ENCODE measurements at places on chromosomes 2 and 18. TPM values are rescaled to one million over a fixed set of nuclear protein-coding genes. Genes with fewer than 3 reads are reported as not detected.
A peak's percentile ranks its signal among the peaks of the same experiment; 100 is the strongest.

Gene METTL5
- 55.7 TPM for total RNA-seq

Gene ZNF397
- 27.6 TPM for total RNA-seq

Gene SP9
- total RNA-seq: 1.9 TPM

Gene COLEC12
- 2.0 TPM for total RNA-seq

Gene IL18R1
- not detected for total RNA-seq

Gene LINC00305
- not detected for total RNA-seq

Gene GNAL
- total RNA-seq: 20.4 TPM

Gene TCF23
- total RNA-seq: not detected

Gene IL36B
- not detected for total RNA-seq

Gene GPR148
- not detected for total RNA-seq

Gene RBBP8
- total RNA-seq: 53.7 TPM

- no peaks in the 10 kb centered on the region for H3K27me3 ChIP-seq
- no peak overlapping the region for H3K4me3 ChIP-seq
- peaks cover 53% of the 10 kb centered on the region for H3K4me1 ChIP-seq
- H3K36me3 ChIP-seq: peaks cover 5% of the 10 kb centered on the region
These were observed 414.8 kb upstream of the ID2 start for GRCh38 chr2:8267048-8267447.

- H3K27ac ChIP-seq: no peak overlapping the region
- DNase-seq: no peak
- peaks cover 12% of the 10 kb centered on the region for H3K4me1 ChIP-seq
- no peak overlapping the region for H3K4me3 ChIP-seq
These were observed 66.0 kb downstream of the STEAP3 start for GRCh38 chr2:119289642-119290041.

DNA sequence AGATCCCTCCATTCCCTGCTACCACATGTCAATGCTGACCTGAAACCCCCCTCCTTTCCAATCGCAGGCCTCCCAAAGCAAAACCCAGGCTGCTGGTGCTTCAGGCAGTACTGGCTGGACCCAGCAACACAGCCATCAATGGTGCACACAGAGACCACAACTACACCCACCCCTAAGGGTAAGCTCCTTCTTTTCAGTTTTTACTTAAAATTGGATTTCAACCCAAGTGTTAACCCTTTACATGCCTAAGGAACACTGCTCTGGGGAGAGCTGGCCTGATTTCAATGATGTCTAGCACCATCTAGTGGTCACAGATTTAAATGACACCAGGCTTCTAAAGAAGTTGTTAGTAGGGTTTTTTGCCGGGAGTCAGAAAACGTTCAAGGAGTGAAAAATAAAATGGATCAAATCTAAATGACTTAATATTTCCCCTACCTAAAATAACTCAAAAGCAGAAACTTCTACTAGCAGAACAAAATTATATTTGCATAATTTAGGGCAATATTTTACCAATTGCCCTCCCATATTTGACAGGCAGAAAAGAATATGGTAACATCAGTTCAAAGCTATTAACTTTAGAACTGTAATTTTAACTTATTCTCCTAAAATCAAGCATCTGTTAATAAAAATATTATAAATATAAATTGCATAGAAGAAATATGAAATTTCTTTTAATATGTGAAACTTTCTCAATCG, 24.6 kb downstream of the FECH start:
- H3K27ac ChIP-seq: peak overlapping the region; percentile 39
- H3K4me1 ChIP-seq: peaks cover 7% of the 10 kb centered on the region
- H3K27me3 ChIP-seq: no peaks in the 10 kb centered on the region
- no peak overlapping the region for H3K4me3 ChIP-seq

DNA sequence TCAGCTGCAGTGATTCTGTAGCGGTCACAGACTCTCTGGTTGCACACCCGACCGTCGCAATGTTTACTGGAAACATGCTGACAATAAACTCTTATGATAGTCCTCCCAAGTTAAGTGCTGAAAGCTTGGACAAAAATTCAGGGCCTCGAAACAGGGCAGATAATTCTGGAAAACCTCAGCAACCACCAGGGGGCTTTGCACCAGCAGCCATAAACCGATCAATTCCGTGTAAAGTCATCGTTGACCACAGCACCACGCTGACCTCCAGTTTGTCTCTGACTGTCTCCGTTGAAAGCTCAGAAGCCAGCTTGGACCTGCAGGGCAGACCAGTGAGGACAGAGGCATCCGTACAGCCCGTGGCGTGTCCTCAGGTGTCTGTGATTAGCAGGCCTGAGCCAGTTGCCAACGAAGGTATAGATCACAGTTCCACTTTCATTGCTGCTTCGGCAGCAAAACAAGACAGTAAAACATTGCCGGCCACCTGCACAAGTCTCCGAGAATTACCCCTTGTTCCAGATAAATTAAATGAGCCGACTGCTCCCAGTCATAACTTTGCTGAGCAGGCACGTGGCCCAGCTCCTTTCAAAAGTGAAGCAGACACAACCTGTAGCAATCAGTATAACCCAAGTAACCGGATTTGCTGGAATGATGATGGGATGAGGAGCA, 166.1 kb downstream of the ASXL3 start:
- no peaks in the 10 kb centered on the region for H3K27me3 ChIP-seq
- DNase-seq: no peak
- peaks cover 20% of the 10 kb centered on the region for H3K36me3 ChIP-seq
- peaks cover 24% of the 10 kb centered on the region for H3K4me1 ChIP-seq
- H3K4me3 ChIP-seq: no peak overlapping the region

- no peaks in the 10 kb centered on the region for H3K36me3 ChIP-seq
- H3K27me3 ChIP-seq: no peaks in the 10 kb centered on the region
- peak; percentile 49 for DNase-seq
These were observed 749 bp downstream of the STK25 start for GRCh38 chr2:241507430-241508239.

DNA sequence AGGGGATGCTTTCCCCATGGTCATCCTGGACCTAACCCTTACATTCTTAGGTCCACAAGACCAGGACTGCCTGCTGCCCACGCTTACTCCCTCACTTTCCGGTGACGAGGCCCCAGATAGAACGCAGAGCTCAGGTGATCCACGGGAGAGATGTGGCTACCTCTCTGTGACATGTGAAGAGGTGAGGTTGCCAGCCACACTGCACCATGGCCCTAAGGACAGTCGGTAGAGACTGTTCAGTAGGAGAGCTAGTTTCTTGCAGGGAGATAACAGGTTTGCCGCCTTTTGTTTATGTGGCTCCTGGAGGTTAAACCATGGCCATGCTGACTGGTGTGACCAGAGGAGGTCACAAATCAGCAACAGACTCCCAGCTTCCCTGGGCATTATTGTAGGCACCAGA, 71.4 kb downstream of the WDSUB1 start:
- no peak overlapping the region for H3K4me3 ChIP-seq
- H3K4me1 ChIP-seq: peaks cover 25% of the 10 kb centered on the region
- H3K27me3 ChIP-seq: no peaks in the 10 kb centered on the region
- peaks cover 23% of the 10 kb centered on the region for H3K36me3 ChIP-seq
- no peak for DNase-seq
- no peak overlapping the region for H3K27ac ChIP-seq

- no peaks in the 10 kb centered on the region for H3K4me1 ChIP-seq
- peaks cover 7% of the 10 kb centered on the region for H3K36me3 ChIP-seq
- DNase-seq: no peak
- H3K27ac ChIP-seq: no peak overlapping the region
These were observed 1.3 kb downstream of the HOXD10 start for GRCh38 chr2:176117823-176118371.

DNA sequence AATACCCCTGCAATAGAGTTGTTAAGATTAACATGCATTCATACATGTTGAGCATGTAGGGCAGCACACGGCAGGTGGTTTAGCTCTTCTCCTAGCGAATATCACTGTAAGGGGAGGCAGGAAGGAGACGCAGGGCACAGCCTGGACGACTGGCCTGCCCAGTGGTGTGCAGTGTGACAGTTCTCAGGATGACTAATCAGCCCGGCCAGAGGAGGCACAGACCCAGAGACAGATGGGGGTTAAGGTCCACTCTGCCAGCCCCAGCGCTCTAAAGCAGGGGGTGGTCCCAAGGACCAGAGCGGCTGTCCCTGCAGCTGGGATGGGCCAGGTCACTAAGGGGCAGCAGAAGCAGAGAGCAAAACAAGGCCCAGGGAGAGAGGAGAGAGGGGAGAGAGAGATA, 63.7 kb downstream of the RNF152 start:
- no peak overlapping the region for H3K4me3 ChIP-seq
- H3K27me3 ChIP-seq: no peaks in the 10 kb centered on the region
- H3K36me3 ChIP-seq: no peaks in the 10 kb centered on the region
- no peak for DNase-seq
- peaks cover 5% of the 10 kb centered on the region for H3K4me1 ChIP-seq

GRCh38 chr2:224532931-224533330, 52.2 kb downstream of the CUL3 start:
- H3K27ac ChIP-seq: peak overlapping the region; percentile 31
- peaks cover 24% of the 10 kb centered on the region for H3K4me1 ChIP-seq
- peaks cover 13% of the 10 kb centered on the region for H3K36me3 ChIP-seq
- DNase-seq: no peak

- no peaks in the 10 kb centered on the region for H3K27me3 ChIP-seq
- peaks cover 22% of the 10 kb centered on the region for H3K4me1 ChIP-seq
- DNase-seq: no peak
These were observed 335 bp downstream of the TRAK2 start for GRCh38 chr2:201450954-201451291.

GRCh38 chr2:106030287-106031268, 163.5 kb downstream of the UXS1 start:
- no peak for DNase-seq
- no peak overlapping the region for H3K27ac ChIP-seq
- no peaks in the 10 kb centered on the region for H3K36me3 ChIP-seq
- peaks cover 6% of the 10 kb centered on the region for H3K4me1 ChIP-seq

DNA sequence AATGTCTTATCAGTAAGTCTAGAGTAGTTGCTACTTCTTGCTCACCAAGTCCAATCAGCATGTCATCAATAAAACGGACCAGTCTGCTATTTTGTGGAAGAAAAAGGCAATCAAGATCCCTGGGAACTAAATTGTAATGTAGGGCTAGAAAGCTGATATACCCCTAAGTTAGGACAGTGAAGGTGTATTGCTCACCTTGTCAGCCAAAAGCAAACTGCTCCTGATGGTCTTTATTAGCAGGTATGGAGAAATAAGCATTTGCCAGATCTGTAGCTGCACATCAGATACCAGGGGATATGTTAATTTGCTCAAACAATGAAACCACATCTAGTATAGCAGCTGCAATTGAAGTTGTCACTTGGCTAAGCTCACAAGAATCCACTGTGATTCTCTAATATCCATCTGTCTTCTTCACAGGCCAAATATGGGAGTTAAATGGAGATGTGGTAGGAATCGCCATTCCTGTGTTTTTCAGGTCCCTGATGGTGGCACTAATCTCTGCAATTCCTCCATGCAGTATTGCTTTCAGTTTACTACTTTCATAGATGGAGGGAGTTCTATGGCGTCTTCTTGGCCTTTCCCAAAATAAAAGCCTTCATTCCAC, 75.0 kb downstream of the TMEM237 start:
- H3K4me1 ChIP-seq: no peaks in the 10 kb centered on the region
- DNase-seq: no peak
- no peak overlapping the region for H3K4me3 ChIP-seq
- no peak overlapping the region for H3K27ac ChIP-seq

DNA sequence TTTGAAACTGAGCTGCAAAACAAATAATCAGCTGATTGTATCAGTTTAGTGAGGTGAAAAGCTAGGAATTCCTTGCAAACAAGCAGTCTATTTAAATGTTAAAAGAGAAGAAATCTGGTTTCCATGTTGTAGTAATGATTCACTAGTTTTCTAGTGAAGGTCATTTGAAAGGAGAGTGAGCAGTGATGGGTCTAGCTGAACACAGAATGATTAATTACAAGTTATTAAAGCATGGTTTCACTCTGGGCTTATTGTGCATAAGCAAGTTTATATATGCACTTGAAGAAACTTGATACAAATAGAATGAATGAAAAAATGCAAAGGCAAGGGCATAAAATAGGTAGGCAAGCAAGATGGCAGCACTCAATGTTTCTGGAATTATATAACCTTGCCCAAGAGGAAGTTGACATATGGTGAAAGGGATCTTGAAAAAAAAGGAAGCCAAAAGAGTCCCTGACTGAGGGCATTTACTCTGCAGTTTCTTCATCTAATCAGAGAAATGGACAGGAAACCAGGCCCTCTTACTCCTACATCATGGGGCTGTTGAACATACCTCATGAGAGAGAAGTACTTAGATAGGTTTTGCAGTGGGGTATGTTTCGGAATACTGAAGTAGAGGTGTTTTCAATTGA, 53.2 kb downstream of the PLCL1 start:
- no peak for DNase-seq
- H3K4me3 ChIP-seq: no peak overlapping the region
- H3K27me3 ChIP-seq: no peaks in the 10 kb centered on the region

DNA sequence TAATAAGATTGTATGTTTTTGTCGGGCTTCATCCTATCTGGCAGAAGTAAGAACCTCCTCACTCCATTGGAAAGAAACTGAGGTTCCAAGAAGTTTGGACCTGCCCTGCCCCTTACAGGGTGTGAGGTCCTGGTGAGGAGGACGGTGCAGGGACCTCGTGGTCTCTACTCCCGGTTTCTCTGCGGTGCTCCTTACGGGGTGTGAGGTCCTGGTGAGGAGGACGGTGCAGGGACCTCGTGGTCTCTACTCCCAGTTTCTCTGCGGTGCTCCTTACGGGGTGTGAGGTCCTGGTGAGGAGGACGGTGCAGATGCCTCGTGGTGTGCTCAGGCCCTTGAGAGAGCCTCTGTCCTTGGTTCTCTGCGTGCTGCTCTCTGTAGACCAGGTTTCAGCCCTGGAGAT, 5.2 kb downstream of the CTDP1 start:
- peak overlapping the region; percentile 19 for H3K4me3 ChIP-seq
- no peaks in the 10 kb centered on the region for H3K27me3 ChIP-seq
- DNase-seq: no peak

DNA sequence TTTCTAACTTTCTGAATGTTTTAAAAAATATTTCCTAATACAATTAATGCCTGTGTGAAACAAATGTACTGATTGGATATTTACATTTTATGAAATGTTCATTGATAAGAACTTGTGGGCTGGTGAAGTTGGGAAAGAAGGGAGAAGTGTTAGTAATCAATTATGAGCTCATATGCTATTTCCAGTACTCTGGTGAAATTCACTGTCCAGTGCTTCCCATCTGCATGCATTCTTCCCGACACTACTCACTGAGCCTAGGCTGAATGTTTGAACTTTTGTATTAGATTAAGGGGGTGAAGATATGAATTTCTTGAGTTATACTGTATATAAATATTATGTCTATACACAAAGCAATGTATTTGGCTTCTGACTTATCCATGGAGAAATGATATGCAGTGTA, 36.0 kb downstream of the SKA1 start:
- no peaks in the 10 kb centered on the region for H3K36me3 ChIP-seq
- H3K27ac ChIP-seq: no peak overlapping the region
- H3K4me3 ChIP-seq: no peak overlapping the region
- H3K4me1 ChIP-seq: peaks cover 6% of the 10 kb centered on the region
- DNase-seq: no peak

DNA sequence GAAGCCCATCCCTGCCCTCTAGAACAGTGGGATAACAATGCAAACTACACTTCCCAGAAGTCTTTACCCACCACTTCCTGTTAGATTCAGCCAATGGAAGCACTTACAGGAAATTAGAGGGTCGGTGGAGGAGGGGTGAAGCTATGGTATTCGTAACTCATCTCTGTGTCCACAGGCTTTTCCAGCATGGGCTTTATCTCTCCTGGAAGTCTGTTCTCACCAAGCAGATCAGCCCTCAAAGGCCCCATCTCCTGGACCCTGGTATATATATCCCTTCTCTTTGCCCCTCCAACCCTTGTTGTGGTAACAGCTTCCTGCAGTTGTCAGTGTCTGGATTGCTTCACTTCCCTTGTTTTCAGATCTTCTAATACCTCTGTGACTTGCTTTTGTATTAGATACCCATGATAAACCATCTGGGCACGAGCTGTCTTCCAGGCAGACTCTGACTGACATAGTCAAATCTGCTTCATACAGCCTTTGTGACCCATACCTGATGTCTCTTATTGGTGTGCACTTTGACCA, 475.0 kb upstream of the POU3F3 start:
- peak overlapping the region; percentile 87 for H3K4me3 ChIP-seq
- no peaks in the 10 kb centered on the region for H3K27me3 ChIP-seq
- peak; percentile 19 for DNase-seq
- H3K36me3 ChIP-seq: no peaks in the 10 kb centered on the region
- H3K27ac ChIP-seq: peak overlapping the region; percentile 10
- peaks cover 17% of the 10 kb centered on the region for H3K4me1 ChIP-seq
